ENCODE measurements at places on chromosomes 6 and 20.

DNA sequence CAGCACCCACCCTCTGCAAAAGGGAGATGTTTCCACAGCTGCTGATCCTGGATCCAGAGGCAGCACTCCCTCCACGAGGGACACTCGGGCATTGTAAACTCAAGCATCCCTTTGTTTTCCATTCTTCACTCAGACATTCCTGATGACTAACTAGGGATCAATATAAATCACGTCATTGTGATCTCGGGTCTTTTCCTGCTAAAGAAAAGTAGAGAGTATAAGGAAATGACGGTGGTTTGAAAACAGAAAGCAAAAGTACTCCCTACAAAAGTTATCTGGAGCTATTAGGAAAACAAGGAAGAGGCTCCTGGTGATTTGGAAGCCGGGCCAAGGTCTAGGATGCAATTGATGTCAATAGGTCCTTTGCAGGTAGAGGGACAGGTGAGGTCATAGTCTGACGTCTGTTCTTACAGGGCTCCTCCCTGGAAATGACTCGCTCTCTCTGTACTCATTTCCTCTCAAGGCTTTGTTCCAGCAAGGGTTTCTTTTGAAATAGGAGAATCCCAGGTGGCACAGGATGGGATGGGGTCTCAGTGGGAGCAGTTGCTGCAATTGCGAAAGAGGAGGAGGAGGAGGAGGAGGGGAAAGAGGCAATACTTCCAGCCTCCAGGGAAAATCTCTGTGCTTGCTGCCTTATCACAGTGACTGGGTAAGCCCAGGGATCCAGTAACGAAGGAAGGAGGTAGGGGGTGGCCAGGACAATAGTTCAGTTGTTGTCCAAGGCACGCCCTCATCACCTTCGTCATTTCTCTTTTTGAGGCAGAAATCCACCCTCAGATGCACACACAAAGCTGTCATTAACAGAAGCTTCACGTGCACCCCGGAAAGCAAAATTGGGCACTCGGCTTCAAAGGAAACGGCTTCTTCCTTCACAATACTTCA is 222.8 kb downstream of the LY86 start:
- DNase-seq = no peak

DNA sequence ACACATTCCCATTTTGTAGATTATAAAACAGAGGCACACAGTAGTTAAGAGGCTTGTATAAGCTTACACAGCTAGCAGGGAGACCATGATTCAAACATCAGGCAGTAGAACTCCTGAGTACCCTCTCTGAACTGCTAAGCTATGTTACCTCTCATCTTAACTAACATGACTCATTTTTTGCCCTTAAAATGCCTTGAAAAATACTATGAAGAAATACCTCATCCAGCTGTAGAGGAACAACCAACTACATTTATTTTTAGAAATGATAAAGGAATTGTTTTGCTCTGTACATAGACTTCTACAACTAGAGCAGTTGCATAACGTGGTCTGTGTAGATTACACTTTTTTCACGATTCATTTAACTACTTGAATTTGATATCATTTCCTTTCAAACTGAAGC is 102.1 kb downstream of the FLRT3 start:
- DNase-seq = no peak

DNA sequence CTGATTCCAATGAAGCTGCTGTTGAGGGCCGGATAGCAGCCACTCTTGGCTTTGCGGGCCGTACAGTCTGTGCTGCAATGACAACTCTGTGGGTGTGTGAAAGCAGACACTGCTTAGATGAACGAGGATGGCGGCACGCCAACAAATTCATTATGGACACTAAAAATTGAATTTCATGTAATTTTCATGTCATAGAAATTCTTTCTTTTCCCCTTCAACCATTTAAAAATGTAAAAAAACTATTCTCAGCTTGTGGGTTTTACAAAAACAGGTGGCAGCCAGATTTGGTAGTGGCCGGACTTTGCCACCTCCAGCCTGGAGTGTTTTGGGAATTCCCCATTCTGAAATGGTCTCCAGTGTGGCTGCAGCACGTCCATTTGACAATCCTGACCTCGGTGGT is 26.0 kb downstream of the MAS1 start:
- no peak for DNase-seq

DNA sequence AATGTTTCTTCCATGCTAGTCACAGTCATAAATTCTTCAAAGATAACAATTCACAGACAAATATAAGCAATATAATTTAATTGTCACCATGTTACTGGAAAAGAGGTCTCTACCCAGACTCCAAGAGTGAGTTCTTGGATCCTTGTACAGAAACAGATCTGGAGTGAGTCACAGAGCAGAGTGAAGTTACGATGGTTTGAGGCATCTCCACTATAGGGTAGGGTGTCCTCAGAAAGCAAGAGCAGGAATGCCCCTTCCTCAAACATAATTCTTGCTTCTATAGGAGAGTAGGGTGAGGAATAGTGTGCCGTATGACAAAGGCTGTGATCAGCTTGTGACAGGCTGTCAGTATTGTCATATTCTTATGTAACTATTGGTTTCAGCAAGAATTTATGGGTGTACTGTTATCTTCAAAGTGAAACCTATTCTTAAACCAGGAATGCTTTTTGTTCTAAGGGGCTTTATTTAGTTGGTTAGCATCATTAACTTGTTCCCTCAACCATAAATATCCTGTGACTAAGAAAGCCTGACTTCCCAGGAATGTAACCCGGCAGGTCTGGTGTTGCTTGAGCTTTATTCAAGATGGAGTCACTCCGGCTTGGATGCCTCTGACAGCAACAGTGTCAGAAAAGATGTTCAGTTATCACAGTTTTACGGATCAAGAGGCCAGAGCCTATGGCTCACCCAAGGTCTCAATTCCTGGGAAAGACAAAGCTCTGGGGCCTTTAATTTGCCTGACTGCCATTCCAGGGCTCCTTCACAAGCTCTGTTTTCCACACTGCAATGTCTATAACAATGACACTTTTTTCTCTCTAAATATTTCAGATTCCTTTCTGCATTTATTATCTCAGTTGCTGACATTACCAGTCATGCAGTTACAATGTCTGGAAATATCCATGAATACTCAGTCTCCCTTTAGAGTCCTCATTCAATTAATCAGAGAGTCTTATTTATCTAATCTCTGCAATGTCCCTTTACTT is 298.6 kb downstream of the C6orf118 start:
- DNase-seq = no peak

- DNase-seq = no peak
Observed at GRCh38 chr20:9480066-9480465, 34.3 kb upstream of the LAMP5 start.

DNA sequence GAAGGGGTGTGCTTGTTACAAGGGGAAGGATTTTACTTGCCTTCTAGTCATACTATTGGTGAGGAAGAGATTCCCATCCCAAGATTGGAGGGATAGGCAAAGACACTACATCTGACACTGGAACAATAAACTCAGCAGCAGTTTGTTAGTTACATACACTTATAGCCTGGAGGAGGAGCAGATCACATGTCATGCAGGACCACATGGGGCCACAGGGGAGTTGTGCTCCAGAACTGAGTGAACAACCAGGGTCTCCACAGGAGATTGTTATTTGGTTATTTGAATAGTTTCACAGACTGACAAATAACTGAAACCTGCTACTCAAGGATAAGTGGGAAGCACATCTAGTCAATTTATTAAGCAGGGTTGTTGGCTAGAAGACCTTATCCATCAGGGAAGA is 559.4 kb upstream of the MANEA start:
- no peak for DNase-seq

DNA sequence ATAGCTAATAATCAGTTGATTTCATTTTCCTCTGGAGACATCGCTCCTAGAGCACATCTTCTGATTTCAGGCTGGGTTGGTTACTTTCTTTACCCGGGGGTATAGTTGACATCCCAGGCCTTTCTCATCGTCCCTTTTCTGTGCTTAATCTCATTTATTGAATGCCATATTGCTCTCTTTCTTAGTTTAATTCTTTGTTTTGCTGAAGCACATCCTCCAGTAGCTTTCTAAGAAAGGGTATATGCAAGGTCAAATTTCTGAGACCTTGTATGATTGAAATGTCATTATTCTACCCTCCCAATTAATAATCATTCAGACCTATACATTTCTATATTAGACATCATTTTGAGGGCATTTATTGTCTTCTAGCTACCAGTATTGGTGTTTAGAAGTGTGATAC is 2.6 kb upstream of the C20orf141 start:
- DNase-seq = no peak

DNA sequence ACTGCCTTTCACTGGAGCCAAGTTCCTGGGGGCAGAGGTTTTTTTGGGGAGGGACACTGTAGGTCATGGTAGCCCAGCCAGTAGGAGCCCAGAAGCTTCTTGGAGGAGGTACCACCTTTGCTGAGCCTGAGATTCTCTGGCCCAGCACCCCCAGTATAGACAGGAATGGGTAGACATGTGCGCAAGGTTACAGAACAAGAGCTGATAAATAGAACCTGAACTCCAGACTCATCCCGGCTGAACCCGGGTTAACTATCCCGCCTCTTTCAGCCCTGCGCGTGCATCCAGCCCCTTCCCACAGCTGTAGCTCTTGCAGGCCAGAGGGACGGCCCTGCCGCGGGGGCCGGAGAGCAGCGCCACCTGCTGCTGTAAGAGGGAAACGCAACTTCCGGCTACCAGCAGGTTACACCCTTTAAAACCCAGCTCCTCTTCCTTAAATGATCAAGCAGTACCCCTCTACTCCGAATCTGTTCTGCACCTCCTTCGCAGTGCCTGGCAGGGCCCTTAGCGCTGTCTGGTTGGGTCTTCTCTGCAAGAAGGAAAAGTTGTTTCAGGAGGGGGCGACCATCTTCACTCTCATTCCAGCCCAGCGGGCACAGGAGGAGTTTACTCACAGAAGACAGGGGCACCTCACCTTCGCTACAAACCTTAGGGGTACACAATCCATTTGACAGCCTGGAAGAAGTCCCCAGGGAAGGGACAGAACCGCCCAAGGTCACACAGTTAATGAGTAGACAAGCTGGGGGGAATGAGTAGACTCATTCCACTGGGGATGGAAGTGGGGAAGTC is 7.5 kb downstream of the SRXN1 start:
- peak; percentile 83 for DNase-seq

GRCh38 chr6:149093643-149094042 is 223.9 kb upstream of the TAB2 start:
- no peak for DNase-seq

GRCh38 chr20:768426-768978 is at the start of gene SLC52A3:
Gene SLC52A3 (minus strand): TSS chr20:768500. CDS start chr20:765774, 2,726 bp downstream.
- no peak for DNase-seq

DNA sequence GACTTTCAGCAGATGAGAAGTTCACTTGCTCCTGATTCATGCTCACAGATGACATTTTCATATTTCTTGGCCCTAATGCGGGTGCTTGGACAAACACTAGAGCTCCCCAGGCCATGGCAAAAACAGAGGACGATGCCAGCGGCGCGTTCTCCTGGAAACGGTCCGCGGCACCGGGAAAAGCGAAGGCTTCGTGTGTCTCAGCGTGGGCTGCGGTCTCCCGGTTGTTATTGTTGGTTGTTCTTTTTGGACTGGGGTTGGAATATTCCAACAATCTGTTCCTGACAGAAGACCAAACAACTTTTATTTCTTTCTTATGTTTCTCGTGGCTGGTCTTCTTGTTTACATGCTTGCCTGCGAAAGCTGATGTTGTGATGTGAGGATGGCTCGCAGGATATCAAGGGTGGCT is 46.8 kb upstream of the NEDD9 start:
- DNase-seq = peak; percentile 70

GRCh38 chr20:34100576-34100975 is 11.5 kb downstream of the EIF2S2 start:
- DNase-seq = no peak

DNA sequence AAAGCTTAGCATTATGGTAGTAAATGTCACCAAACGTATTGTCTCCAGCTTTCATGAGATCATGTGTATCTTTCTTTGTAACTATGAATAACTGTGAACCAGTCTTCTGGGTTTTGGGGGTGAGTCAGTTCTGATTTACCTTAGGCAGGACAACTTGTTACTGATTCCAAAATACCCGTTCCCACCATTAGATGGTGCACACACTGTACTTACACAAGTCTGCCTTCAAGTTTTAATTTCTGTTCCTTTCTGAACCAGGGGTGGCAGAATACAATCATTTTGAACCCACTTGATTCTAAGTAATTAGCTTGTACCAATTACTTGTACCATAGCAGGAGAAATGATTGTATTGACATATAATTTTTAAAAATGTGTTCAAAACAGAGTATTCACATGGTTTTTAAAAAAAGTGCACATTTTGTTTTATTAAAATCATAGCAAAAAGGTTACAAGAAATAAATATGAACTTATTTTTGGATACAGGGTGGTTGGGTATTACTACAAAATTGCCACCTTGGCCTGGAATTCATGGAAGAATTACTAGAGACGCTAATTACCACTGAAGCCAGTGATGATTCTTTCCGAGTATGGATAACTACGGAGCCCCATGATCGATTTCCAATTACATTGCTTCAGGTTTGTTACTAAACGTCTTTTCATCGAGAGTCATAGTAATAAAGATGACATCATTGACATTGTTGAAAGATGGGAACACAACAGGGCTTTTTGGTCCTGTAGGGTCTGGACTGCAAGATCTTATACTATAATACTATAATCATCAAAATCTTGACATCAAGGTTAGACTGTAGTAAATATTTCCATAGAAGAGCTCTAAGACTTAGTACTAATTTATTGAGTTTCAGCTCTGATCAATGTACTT is 75.2 kb upstream of the GLP1R start:
- no peak for DNase-seq

DNA sequence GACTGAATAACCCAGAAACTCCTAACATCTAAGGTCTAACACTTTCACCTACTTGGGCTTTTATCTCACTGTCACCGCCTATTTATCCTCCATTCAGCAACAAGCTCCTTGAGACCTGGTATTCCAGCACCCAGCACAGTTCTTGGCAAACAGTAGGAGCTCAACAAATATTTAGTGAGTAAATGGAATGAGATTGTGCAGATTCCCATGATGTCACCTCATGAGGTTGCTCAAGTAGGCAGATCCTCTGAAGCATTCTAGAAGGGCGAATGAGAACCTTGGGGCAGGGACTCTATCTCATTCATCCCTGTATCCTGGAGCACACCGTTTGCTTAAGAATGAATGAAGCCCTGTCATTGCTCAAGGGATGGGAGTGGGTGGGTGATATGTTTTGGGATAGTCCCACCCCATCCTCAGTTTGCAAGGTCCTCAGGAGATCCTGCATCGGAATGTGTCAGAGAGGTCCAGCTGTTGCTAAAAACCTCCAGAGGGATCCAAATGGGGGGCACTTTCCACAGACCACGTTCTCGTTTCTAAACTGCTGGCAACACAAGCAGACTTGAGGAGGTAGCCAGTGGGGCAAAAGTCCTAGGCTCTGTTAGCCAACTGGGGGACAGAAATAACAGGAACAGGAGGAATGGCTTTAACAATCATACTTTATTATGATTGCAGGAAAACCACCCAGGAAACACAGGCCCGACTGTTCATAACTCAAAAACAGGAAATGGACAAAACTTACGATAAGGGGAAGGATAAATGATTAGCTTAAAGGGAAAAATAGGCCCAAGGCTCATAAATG is 42.0 kb downstream of the EDN1 start:
- DNase-seq = no peak

Data from psoas muscle (tissue), 8 donors.